ENCODE measurements at places on chromosomes 4 and X. TPM values are rescaled to one million over a fixed set of nuclear protein-coding genes. Genes with fewer than 3 reads are reported as not detected.

Gene GPR143
- not detected for total RNA-seq

Gene HEPH
- total RNA-seq: 26.2 TPM

DNA sequence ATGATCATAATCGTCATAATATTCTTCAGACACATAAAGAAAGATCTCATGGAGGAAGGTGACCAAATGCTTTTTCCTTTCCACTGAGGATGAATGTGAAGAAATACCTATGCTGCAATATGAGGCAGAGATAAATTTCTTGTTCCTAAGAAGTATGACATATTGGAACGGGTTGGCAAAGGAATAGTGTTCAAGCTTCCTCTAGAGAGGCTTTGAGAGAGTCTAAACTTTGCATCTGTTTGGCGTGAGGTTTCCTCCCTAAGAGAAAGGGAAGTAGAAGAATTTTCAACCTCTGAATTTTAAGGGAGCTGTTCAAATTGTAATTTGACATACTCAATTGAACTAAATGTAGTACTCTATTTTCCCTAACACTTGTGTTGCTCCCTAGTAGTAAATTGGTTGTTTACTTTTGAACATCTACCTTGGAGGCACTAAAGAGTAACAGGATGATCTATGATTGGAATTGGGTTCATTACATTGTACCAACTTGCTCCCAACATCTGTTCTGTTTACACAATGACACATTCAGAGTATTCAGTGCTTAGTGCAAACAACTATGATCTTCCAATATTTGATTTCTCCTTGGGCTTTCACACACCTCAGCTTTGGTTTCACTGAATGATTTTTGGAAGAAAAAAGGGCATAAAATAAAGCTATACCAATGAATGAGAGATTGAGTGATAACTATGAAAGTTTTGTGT, 122.0 kb downstream of the CORIN start:
- H3K4me1 ChIP-seq: no peaks in the 10 kb centered on the region
- H3K27ac ChIP-seq: no peak overlapping the region
- no peak overlapping the region for H3K4me3 ChIP-seq
- no peak for DNase-seq
- no peaks in the 10 kb centered on the region for H3K36me3 ChIP-seq

- H3K4me3 ChIP-seq: no peak overlapping the region
- no peak for DNase-seq
- no peaks in the 10 kb centered on the region for H3K36me3 ChIP-seq
- H3K27ac ChIP-seq: no peak overlapping the region
Measured at GRCh38 chrX:15881381-15881897, 26.8 kb upstream of the AP1S2 start.

Measured in heart right ventricle (tissue), 16 donors.